ENCODE measurements at places on chromosomes 1 and 21.

DNA sequence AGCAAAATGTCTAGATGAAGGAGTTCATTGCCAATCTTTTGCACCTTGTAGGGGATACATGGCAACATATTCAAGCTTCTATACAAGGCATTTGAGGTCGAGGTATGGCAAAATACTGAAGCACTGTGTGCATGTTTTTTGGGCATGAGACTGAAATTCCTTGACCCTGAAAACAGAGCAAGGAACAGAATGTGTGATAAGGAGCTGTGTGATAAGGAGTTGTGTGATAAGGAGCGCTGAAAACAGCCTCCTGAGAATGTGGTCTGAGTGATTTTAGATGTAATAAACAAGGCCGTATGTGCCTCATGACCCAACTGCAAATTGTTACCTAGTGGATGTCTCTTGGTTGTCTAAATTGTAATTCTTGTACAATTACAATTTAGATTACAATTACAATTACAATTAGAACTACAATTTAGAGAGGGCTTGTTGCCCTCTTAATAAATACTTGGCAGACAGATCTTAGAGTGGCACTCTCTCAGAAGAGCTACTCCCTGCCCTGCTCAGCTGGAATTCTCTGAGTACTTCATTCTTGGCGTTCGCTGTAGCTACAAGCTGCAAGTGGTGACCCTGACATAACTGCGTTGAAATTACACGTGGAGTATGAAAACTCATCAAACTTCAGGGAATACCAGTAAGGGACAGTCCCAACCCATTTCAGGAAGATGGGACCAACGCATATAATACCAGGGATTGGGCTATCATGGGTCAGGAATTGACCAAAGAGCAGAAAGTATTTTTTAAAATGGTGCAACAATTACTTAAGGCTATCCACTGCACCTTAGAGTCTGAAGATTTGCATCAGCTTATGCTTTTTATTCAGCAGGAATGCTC, 20.0 kb upstream of the ITLN1 start:
- DNase-seq = no peak

DNA sequence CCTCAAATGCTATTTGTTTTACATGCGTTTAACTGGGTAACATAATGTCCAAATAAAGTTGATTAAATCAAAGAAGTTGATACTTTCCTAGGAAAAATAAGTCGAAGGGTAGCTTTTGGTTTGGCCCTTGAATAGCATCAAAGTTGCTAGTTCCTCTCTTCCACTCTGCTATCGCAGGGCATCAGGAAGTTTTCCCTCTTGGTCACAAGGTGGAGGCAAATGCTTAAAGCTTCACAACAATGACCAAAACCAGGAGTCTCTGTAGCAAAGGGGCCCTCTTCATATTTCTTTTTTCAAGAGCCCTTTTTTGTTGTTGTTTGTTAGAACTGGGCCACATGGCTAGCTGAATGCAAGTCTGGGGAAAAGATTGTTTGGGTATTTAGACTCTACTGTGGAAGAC, 668.4 kb downstream of the KCNT2 start:
- DNase-seq = no peak

- no peak for DNase-seq
Measured at GRCh38 chr1:199508653-199509052, 518.9 kb upstream of the NR5A2 start.

DNA sequence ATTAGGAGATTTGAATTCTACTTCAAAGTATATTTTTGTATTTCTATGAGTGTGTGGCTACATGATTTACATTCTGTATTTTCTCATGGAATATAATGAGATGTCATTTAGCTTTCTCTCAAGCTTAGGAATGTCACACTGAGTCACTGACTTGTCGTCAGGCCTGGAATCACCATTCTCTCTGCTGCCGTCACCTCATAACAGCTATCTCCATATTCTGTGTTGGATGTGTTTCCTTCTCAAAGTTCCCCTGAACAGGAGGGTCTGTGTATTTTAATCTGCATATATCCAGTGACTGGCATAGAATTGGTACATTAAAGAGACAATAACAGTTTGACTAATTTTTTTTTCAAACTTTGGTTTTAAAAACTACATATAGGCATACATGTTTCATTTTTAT, 35.9 kb downstream of the LYPLAL1 start:
- no peak for DNase-seq

GRCh38 chr1:29245876-29246275, 9.6 kb downstream of the PTPRU start:
- no peak for DNase-seq

DNA sequence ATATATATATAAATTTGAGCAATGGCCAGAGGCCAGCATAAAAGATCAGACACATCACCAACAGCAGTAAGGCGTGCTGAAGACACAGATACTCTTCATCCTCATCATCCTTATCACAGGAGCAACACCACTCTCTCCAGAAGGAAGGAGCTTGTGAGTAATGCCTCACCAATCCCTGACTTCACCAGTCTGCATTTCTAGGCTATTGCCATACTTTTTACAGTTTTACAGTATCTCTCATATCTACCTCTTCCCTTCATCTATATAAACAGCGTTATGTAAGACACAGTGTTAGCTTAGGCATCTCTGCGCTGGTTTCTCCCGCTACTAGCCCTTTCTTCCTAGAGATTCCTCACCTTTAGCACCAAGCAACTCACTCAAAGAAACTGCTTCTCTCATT, 2.4 kb upstream of the ABL2 start:
- DNase-seq = no peak

DNA sequence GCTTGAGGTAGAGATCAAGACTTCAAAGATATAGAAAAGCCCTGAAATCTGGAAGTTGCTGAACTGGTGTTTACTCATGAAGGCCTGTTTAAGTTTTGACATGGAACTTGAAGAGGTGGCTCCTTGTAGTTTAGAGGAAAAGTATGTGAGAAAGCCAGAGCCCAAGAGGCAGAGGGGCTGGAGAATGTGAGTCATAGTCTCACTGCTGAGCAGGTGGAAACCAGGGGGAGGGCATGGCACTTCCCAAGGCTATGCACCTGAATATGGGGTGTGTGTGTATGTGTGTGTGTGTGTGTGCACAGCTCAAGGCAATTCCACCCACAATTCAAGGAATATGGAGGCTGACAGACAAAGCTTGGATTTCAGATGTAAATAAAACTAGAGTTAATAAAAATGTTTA, 46.8 kb upstream of the C1orf198 start:
- no peak for DNase-seq

DNA sequence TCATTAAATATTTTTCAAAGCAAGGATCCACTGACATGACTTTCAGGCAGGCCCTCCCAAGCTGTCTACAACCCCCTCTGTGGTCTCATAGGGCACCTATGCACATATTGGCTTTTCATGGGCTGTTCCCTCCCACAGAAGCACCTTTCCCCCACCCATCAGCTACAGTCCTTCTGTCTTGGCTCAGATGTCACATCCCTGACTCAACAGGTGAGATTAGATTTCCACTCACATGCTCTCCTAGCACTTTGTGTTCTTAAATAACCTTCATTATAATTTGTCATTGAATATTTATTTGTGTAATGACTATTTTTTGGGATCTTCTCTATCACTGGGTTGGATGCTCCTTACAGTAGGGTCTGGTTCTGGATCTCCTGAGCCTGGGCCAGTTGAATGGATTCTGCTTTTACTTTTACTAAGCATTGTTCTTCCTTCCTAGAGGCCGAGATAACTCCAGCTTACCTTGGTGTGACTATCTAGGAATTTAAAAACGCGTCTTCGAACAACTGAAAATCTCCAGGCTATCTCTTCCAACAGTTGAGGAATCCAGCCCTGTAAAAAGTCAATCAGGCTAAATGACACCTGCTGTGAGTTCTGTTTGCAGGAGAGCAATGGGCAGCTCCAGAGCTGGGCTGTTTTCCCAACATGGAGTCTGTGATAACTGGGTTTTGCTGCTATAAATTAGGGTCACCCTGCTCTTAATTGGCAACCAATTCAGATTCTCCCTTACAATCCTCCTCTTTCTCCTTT, 16.2 kb downstream of the ROR1 start:
- DNase-seq = no peak

- DNase-seq = no peak
Measured at GRCh38 chr1:204729516-204729915, 44.0 kb upstream of the LRRN2 start.

- DNase-seq = no peak
Measured at GRCh38 chr1:61000327-61000726, 82.0 kb upstream of the NFIA start.

- DNase-seq = no peak
Measured at GRCh38 chr1:229203030-229203751, 67.7 kb upstream of the RAB4A start.

DNA sequence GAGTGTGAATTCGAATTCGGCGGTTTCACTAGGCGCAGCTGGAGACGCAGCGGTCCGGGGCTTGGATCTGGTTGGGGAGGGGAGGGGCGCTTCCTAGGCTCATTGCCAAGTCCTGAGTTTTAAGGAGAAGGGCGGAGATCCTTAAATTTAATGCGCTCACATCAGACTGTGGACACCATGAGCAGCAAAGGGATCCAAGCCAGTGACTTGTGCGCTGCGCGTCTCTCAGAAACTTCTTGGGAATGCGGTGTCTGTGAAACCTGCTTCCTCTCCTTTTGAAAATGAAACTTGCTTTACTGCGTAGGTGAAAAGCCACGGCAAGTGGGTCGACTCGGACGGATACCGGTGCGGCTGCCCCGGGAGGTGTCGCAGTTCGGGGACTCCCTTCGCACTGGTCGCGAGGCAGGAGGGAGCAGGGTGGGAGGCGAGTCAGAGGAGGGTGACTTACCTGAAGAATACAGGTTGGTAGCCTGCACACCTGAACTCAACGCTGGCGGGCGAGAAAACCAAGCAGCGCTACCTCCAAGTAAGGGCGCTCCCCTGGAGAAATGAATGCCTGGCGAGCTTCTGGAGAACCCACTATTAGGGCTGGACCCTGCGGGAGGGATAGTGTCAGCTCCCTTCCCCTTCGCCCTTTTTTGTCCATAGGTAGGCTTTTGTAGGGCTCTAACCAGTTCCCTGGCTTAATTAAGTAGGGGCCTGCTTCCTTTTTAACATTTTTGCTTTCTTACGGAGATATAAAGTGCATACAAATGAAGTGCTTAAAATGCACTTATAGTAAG, 992 bp downstream of the TENT5C start:
- DNase-seq = peak; percentile 52

- no peak for DNase-seq
Measured at GRCh38 chr21:33374080-33374449, 29.1 kb upstream of the IFNGR2 start.

- DNase-seq = no peak
Measured at GRCh38 chr1:93567255-93567918, 114.2 kb downstream of the BCAR3 start.

DNA sequence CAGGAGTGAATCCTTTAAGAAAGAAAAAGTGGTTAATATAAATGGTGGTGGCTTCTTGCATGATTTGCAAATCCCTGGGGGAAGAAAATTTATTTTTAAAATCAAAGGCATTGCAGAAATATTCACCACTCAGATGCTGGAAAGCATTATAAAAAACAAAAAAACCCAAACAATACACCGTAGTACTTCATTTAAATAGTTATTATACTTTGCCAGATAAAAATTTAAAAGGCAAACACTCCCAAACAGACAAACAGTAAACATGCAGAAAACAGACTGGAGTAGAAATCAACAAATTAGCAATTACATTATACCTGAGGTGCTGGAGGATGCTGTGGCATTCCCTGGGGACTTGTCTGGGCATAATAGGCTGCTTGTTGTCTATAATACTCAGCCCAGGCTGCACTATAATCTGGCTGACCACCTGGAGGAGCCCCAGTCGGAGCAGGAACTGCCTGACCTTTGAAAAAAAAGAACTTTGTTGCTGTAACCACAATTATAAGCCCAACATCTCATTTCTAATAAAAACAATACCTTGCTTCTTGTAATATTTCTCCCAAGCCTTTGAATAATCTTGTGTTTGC, 29.9 kb downstream of the FUBP1 start:
- no peak for DNase-seq

DNA sequence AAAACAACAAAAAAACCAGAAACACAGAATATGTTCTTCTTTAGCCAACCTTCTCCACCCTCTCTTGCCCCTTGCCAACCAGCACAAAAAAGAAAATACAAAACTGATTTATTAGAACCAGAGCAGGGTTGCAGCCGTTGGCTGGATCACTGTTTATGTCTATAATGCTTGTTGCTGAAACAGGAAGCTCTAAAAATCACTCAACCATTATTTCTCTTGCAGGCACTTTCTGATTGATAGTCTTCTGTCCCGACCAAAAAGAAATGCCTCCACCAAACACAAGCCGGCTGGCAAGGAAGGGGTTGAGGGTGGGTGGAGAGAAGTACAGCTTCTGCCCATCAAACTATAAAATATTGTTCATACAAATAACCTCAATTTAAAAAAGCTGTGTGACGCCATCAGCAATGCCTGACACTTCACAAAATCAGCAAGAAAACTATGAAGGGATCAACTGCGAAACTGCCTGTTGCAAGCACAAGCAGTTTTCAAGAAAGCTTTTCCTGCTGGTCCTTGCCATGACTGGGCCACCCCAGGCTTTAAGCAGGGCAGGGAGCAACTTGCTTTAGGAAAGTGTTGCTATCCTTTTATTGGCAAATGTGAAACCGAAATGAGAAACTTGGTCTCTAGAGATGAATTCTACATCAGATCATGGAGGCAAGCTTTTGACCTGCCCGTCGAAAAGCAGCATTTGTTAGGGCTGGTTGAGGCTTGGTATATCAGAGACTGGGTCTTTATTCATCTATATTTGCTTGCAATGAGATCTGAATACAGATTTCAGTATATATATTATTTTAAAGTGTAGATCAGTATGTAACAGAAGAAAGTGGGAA, 174.2 kb downstream of the RUNX1 start:
- no peak for DNase-seq

- DNase-seq = no peak
Measured at GRCh38 chr1:94961582-94961981, 34.7 kb upstream of the CNN3 start.

GRCh38 chr1:113242481-113242880, 147.8 kb upstream of the MAGI3 start:
- no peak for DNase-seq

DNA sequence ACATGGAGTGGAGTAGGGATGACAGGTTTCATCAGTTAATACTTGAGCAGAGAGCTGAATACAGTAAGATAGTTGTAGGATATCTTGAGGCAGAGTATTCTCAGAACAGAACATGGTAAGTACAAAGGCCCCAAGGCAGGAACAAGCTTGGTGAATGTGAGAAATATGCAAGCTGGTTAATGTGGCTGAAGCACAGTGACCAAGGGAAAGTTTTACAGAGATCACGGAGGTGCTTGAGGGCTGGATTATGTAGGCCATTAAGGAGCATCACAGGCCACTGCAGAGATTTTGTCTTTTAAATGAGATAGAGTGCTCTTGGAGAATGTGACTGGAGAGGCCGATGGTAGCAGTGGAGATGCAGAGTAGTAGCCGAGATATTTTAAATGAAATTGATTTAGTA, 54.0 kb upstream of the BOLA1 start:
- no peak for DNase-seq

- no peak for DNase-seq
Measured at GRCh38 chr1:221431068-221431651, 310.7 kb downstream of the DUSP10 start.

Measured in activated CD4-positive, alpha-beta T cell treated with anti-CD3 and anti-CD28 coated beads, Interleukin-2, amount 50 U/mL, for 4 hours (primary cell).